Tibial nerve (tissue), 4 donors: ENCODE measurements at places on chromosomes 4 and X. TPM values are rescaled to one million over a fixed set of nuclear protein-coding genes. Genes with fewer than 3 reads are reported as not detected.

GRCh38 chr4:34566091-34566490 lies 1678.2 kb downstream of the ARAP2 start:
- no peak overlapping the region for H3K27ac ChIP-seq
- no peaks in the 10 kb centered on the region for H3K4me1 ChIP-seq
- no peak for DNase-seq
- no peaks in the 10 kb centered on the region for H3K36me3 ChIP-seq
- H3K27me3 ChIP-seq: no peaks in the 10 kb centered on the region

The MAGEB17 gene
- not detected for total RNA-seq

The NCAPG gene
- total RNA-seq: 0.20 TPM

The TMPRSS11B gene
- not detected for total RNA-seq

- H3K27me3 ChIP-seq: no peaks in the 10 kb centered on the region
- no peak overlapping the region for H3K4me3 ChIP-seq
- H3K4me1 ChIP-seq: no peaks in the 10 kb centered on the region
- no peak overlapping the region for H3K27ac ChIP-seq
- H3K36me3 ChIP-seq: no peaks in the 10 kb centered on the region
These were observed 748.6 kb downstream of the STPG2 start for GRCh38 chr4:97394653-97395052.

DNA sequence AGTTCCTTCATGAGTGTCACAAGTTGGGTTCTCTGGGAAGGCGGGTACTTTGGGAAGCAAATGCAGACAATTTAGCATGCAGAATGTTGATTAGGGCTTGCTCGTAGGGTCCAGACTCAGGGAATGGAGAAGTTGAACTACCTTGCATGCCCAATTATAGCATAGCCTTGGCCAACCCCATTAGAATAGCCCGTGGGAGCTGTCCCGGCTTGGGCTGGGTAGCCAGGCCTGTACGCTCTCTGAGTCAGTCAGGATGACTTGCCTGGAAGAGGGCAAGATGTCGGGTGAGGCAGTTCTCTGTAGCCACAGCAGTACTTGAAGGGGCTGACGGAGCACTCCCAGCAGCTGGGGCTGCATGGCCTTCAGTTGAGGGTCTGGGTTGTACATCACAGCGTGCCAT lies 19.5 kb downstream of the KIAA0232 start:
- no peak overlapping the region for H3K4me3 ChIP-seq
- no peaks in the 10 kb centered on the region for H3K27me3 ChIP-seq
- no peaks in the 10 kb centered on the region for H3K4me1 ChIP-seq
- no peaks in the 10 kb centered on the region for H3K36me3 ChIP-seq

GRCh38 chrX:131709553-131709952 lies 165.7 kb downstream of the OR13H1 start:
- DNase-seq: no peak
- no peak overlapping the region for H3K4me3 ChIP-seq
- no peaks in the 10 kb centered on the region for H3K4me1 ChIP-seq
- H3K27ac ChIP-seq: no peak overlapping the region

The MAGEA1 gene
- not detected for total RNA-seq

GRCh38 chr4:113636877-113637276 lies 124.7 kb downstream of the CAMK2D start:
- H3K27ac ChIP-seq: peak overlapping the region; percentile 3
- no peak overlapping the region for H3K4me3 ChIP-seq
- no peak for DNase-seq
- H3K4me1 ChIP-seq: peaks cover 74% of the 10 kb centered on the region
- H3K27me3 ChIP-seq: no peaks in the 10 kb centered on the region

The HPSE gene
- 2.4 TPM for total RNA-seq

DNA sequence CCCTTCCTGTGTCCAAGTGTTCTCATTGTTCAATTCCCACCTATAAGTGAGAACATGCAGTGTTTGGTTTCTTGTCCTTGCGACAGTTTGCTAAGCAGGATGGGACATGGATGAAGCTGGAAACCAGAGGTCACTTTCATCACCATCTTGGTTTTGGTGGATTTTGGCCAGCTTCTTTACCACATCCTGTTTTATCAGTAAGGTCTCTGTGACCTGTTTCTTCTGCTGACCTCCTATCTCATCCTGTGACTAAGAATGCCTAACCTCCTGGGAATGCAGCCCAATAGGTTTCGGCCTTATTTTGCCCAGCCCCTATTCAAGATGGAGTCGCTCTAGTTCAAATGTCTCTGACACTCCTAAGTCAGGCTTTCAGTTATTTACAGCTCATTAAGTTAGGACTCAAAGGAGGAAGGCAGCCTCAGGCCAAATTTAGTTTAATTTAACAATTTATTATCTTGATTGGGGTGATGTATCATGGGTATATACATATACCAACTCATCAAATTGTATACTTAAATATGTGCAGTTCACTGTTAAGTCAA lies 169.9 kb upstream of the NDP start:
- H3K4me3 ChIP-seq: no peak overlapping the region
- no peaks in the 10 kb centered on the region for H3K36me3 ChIP-seq
- no peaks in the 10 kb centered on the region for H3K27me3 ChIP-seq
- H3K4me1 ChIP-seq: no peaks in the 10 kb centered on the region
